NCI-H187 treated with DMSO at 0.1 percent for 48 hours (cell line): ENCODE measurements at places on chromosomes 5 and 9.

DNA sequence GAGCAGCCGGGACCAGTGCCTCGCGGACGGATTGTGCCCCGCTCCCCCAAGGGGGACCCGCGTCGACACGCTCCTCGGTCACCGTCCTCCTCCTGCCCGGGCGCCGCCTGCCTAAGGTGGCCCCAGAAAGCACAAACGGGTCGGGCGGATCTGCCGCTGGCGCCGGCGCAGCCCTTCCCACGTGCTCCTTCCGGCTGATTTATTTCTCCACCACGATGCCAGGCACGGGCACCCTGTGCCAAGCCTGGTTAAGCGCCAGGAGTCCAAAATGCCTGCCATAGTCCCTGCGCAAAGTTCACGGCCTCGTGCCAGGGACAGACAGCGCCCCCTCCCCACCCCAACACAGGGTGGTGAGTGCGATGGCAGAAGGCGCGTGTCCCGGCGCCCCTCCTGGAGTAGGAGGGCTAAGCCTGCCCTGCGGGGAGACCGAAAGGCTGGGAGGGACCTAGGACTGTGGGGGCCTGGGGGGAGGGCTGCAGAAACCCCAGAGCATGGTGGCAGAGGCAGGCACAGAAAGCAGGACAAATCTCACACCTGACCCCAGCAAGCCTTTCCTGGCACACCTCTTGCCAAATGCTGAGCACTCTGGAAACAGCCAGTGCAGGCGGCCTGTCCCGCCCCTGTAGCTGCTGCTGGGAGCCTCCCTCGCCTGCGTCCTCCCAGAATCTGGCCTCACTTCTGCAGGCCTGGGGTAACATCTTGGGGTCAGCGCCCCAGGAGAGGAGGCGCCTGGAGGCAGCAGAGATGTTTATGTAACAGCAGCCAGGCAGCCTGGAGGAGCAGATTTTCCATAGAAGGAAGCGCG is 1.1 kb upstream of the NOTCH1 start:
- no peak for DNase-seq

- no peak for DNase-seq
Observed at GRCh38 chr9:94204174-94204573, 54.9 kb upstream of the ZNF169 start.

- peak; percentile 11 for DNase-seq
Observed at GRCh38 chr9:126667190-126668055, 53.7 kb downstream of the LMX1B start.

DNA sequence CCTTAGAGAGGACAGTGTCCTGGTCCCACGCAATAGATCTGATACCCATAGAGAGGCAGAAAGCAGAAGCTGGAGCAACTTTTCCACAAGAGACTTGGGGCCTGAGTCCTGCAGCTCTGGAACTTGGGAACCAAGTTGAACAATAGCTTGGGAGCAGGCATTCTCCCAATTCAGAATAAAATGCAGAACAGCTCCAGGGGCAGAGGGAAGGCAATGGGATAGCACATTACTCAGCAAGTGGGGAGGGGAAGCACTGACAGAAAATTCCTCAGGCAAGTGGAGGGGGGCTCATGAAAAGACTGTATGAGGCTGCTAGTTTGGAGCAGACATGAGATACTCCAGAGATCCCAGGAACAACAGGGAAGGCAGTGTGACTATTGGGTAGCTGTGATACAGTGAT is 513.6 kb downstream of the HINT1 start:
- DNase-seq, result no peak

DNA sequence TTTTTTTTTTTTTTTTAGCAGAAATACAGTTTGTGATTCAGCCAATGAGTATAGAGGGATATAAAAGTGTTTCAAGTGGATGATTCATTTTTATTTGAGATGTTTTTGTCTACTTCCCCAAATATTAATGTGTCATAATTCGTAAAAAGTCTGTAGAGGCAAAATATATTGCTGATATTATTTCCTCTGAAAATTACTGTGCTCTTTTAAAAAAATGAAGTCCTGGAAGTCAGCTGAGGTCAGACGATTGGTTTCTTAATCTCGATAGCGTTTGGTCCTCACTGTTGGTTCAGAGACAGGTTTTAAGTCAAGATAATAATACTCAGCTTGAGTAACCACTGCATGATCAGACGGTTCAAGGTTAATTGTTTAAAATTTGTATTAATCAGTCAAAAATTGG is 19.5 kb downstream of the IL9 start:
- DNase-seq, result no peak

DNA sequence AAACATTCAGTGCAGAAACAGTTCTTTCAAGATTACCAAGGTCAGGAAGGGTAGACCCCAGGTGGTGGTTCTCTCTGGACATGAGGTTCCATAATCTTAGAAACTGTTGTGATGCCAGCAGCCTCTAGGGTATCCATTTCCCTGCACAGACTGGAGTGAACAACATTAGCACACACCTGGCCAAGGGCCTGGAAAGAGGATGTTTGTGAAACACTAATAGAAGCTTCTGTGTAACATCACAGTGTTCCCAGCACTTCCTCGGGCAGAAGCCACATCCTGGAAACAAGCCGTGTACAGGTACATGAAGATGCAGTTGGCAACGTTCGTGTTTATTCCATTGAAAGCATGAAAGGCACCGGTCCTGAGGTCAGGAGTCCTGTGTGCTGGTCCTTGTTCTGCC is 598.2 kb upstream of the KLF4 start:
- no peak for DNase-seq

DNA sequence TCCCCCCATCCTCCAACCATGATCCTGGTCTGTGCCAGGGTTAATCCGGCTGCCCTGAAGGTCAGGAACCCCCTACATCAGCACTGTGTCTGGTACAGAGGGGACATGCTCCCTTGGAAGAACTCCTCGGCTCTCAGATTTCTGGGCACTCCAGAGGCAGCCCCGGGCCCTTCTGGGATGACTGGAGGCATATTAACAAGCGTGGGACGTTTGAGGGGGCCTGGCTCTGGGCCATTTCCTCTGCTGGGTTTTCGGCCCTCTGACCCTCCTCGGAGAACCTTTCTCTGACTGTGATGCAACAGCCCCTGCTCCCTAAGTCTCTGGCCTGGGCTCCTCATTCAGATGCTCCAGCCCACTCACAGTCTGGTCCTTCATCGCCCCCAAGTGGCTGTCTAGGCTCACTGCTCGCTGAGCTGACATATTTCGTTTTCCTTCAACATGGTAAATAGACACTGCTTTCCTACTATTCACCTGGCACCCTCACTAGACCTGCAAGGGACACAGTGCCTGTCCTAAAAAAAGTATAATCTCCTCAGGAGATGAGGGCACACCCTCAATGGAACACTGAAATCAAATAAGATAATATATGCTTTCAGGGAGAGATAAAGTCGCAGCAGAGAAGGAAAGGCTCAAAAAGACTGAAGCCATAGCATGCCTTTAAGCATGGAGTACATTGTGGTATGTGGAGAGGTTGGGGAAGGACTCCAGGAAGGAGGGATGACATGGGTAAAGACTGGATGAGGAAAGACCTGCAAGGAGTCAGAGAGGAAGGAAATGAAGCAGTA is 404.7 kb upstream of the TRPC7 start:
- DNase-seq, result no peak

DNA sequence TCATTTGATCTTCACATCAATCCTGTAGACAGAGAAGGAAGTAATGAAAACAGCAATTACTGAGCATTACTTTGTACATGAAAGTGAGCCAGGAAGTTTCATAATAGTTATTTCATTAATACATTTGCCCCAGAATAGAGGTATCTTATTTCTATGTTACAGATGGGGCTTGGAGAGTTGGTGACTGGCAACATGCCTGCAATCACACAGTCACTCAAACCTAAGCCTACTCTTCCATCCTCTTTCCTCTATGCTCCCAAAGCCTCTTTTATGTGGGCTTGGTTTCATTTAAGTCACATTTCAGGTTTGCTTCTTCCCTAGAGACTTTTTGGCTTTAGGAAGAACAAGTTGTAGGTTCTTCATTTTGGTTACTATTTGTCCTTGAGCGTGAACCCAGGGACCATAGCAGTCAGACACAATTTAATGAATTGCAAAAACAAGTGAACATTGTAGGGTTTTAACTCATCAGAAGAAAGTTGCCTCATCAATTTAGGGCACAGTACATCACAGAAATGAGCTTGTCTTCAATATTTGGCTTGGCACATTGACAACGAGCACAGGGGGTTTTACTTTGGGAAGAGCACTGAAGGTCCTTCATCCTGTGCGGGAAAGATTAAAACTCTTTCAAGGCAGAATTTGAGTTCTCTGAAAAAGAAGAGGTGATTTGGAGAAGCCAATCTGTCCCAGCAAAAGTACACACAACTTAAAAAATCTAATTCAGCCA is 381.1 kb downstream of the TMEM38B start:
- no peak for DNase-seq

DNA sequence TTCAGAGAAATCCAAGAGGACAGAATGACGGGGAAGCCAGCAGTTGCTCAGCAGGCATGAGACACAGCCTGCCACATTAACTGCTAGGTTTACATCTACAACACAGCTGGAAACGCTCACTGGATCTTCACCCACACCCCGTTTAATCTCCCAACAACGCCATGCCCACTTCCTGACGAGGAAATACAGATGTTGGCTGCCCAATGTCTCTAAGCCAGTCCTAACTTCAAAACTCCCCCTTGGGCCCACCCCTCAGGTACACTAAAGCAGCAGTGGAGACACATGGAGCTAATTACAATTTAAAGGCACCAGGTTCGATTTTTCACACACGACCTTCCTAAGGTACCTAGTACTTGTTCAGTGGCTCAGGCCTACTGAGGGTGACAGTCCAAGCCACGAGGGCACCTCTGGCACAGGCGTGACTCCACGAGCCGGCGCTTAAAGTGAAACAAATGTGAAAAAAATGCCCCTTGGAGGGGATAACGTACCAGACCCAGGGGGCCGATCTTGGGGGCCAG is 904 bp downstream of the RPL12 start:
- DNase-seq, result no peak

DNA sequence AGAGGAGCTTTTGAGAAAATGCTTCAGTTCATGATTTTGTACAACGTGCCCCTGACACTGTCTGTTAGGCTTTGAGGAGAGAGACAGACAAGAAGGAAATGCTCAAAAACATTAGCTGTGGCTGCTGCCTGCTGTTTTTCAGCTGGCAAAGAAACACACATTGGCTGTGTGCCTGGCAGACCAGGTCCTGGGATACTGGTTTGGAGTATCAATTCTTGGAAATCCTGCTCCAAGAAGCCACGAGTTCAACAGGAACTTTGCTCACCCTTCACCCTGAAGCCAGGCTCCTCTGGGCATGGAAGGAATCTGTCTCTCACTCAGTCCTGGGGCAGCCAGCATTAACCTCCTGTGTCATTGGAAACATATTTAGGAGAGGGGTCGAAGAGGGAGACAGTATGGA is 245.5 kb downstream of the AUH start:
- DNase-seq, result no peak

DNA sequence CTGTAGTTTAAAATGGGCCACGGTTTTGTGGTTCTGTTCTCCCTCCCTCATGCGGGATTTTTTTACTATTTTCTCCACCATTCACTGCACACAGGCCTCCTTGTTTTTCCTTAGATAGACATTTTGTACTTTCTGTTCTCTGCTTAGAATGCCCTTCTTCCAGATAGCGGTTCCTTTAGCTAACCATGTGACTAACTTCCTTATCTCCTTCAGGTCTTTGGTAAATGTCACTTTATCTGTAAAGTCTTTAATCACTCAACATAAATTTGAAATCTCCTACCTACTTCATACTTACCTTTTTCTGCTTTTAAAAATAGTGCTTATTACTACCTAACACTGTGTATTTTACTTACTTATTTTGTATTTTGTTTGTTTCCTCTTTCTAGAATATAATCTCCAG is 15.0 kb downstream of the FER start:
- DNase-seq, result no peak

DNA sequence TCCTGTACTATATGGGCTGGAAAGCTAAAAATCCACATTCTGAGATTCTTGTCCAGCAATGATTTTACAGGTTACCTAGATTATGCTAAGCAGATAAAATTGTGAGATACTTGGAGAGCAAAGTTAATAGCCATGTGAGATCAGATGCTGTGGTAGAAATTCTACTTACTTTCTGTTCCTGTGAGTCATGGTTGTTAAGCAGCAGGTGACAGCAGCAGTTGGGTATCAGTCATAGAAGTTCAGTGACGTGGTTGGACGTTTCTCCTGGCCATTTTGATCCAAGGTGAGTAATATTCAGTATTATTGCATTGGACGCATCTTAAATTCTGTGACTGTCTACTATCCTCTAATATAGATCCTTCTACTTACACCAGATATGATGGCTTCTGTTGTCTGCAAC is 524.5 kb downstream of the TMEM38B start:
- DNase-seq, result no peak

DNA sequence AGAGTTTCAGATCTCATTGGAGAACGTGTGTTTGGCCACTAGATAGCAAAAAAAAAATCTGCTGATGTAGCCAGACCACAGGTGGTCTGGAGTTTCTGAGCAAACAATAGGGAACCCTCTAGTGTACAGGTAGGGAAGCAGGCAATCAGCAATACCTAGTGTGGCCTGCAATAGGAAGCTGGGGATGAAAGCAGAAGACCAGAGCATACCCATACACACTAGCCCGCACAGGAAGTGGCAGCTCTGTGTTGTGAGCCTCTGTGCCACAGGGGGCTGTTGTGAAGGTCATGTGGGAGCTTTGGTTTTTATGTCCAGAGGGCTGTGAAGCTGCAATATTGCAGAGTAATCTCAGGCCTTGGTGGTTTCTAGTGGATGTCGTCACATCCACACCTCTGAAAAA is 81.2 kb downstream of the MTAP start:
- DNase-seq, result no peak

GRCh38 chr5:89270901-89271300 is 387.9 kb upstream of the MEF2C start:
- no peak for DNase-seq

DNA sequence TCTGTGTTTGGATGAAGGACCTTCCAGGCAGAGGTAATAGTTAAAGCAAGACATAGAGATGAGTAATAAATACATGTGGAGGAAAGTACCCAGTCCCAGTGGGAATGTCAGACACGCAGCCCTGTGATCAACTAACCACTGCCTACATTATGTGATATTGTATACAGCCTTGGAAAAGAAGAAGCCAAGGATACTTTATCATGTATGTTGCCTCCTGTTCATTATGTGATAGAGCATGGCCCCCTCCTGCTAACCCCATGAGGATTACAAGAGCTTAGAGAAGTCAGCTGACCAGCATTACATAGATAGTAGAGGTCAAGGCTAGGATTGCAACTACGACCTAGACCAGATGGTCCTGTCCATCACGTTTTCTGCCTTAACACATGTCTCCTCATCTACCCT is 497.0 kb upstream of the TNC start:
- DNase-seq, result no peak

DNA sequence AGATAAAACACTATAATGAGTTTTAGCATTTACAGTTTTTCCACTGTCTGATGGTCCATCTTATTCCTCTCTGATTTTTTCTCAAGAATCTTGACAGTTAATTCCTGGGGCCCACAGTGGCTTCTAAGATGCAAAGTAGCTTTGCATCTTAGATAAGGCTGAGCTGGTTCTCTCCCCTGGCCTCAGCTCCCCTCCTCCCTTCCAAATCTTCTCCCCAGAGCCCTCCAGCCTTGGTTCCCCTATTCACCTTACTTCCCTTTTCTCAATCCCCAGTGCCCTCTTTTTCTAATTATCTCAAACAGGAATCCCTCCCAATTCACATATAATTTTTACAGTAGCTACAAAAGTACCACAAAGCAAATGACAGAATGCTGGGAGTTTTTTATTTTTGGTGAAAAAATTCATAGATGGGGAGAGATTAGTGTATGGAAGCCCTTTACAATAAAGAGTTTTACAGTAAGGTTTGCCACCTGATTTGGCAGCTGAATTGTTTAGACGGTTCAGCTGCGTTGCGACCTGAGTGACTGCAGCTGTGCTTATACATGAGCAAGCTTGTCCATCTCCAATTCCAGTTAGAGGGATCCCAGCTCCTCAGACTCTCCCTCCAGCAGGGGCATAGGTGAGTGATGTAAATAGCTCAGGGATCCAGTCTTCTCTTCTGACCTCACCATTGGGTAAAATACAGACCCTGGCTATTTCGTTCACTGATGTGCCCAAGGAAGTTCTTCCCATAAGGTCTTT is 51.4 kb upstream of the CKMT2 start:
- DNase-seq, result no peak
